ENCODE measurements at places on chromosomes 5 and 9. TPM values are rescaled to one million over a fixed set of nuclear protein-coding genes. Genes with fewer than 3 reads are reported as not detected.

Gene S100Z
- polyA plus RNA-seq, result 0.17 TPM

Gene KCNN2
- 3.4 TPM for polyA plus RNA-seq

Gene KIF12
- polyA plus RNA-seq, result 2.5 TPM

Gene IGIP
- 8.5 TPM for polyA plus RNA-seq

GRCh38 chr9:116899337-116900006 lies 212.4 kb downstream of the TRIM32 start:
- no peak for DNase-seq
